SW 1271 (cell line): ENCODE measurements at places on chromosomes 16 and 17.

DNA sequence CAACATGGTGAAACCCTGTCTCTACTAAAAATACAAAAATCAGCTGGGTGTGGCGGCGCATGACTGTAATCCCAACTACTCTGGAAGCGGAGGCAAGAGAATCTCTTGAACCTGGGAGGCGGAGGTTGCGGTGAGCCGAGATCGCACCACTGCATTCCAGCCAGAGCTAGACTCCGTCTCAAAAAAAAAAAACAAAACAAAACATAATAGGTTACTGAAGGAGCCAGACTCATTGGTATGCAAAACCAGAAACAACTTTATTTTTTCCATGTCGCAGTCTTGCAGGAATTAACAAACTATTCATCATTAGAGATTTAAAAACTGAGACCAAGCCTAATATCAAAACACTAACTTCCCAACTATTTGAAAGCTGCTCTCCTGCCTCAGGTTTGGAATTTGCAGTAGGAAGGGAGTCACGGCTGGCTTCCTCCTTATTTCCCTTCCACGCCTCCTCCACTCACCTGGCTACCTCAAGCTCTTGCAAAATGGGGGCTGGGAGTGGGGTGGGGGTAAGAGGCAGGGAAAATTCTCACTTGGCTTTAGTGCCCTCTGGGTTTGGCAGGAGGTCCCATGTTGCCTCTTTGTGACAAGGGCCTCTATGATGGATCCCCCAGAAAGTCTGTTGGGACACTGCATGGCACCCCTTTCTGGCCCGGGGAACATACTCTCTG lies 34.1 kb upstream of the MYH10 start:
- no peak for DNase-seq

- DNase-seq = no peak
These were observed 16.5 kb downstream of the ZP2 start for GRCh38 chr16:21194771-21195301.

DNA sequence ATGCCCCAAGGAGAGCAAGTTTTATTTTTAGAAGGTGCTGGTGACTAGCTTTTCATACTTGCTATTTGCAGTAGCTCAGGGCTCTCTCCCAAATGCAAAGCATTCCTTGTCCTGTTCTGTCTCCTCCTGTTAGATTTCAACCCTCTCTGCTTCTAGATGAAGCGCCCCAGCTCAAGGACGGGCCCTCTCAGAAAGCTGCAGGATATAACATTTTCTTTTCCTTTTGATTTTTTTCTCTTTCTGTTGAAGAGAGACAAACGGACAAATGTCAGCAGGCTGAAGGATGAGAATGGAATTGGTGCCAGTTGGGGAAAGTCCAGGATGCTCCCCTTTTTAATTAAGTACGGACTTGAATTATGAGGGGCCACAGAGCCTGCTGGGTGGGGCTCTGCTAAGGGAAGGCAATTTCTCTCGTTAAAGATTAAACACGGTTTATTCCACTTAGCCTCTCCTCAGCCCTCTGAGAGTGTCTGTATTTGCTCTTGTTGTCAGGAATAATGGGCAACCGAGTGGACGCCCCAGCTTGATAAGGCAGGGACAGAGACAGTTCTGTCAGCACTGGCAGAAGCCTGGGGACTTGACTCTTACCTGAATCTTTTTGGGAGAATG lies 6.2 kb upstream of the ETV4 start:
- no peak for DNase-seq

- DNase-seq = no peak
These were observed 22.3 kb downstream of the NPTX1 start for GRCh38 chr17:80453998-80454556.

DNA sequence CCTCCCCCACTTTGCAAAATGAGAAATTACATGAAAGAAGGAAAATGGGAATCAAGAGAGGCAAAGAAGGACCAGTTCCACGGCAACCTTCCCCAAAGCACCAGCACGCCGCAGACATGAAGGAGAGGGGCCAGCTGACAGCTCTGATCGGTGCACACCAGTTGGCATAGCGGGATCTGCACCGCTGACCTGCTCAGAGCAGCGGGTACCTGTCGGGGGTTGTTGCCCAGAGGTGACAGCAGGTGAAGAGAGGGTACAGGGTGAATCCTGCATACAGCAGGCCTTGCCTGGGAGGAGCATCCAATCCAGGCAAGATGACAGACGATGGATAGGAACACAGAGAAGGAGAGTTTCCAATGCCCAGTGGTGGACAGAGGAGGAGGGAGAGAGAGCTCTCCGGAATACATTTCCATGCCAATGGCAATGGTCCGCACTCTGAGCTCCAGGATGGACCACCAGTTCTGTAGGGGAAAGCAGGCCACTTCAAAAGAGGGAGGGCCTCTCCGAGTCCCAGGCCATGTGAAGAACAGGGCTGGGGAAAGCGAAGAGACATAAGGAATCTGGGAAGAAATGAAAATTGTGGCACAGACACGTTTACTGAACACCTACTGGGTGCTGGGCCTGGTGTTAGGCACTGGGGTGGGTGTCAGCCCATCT lies 24.0 kb downstream of the CEP295NL start:
- no peak for DNase-seq

- no peak for DNase-seq
These were observed 1.2 kb downstream of the MMP2 start for GRCh38 chr16:55480228-55480655.

GRCh38 chr17:80030730-80031410 lies 4.8 kb downstream of the TBC1D16 start:
- DNase-seq = no peak

DNA sequence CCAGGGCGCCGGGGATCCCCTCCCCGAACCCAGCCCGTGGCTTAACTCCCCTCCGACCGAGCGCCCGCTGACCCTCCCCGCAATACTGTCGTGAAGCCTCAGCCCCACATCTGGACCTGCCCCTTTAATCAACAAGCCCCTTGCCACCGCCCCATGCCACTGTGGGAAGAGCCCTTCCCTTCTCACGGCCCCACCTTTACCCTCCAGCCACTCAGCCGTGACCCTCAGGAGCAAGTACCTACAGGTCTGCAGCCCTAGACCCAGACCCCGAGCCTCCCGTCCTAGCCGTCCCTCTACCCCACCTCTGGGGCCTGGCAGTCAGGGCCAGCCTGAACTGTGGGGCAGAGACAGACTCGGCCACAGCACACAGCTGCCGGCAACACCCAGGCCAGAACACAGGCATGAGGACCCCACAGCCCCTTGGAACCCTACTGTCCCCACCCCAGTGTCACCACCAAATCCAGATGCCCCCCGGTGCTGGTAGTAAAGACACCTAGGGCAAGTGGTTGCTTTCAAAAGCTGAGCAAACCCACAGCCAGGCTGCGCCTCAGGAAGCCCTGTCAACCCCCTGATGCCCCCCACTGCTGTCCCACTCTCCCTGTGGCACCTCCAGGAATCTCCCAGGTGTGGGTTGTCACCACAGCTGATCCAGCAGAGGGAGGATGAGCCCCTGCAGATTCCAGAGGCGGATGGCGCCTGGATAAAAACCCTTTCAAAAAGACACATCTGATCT lies 1.4 kb downstream of the NXPH3 start:
- no peak for DNase-seq

DNA sequence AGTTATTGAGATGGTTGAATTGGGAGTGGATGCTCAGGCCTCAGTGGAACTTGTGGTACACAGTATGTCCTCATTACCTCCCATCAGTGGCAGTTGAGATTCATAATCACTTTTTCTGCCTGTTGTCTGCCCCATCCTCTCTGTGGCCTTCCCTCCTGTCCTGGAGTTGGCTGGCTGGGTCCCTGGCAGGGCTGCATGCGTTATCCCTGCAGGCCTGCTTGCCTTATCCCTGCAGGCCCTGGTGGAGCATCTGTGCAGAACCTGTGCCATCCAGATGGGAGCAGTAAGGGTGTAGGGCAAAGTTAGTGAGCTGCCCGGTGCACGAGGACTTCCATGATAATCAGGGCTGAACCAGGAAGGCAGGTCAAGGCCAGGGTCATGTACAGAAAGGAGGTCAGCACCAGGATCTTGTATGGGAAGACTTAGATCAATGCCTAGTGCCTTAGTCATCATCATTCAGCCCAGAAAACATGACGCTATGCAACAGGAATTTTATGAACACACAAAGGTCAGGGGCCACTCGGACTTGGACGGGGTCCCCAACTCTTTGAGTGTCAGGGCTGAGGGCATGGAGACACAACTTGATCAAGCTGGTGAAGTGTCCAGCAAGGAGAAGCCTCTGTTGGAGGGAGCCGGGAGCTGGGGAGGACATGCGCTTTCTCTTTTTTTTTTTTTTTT lies 47.2 kb downstream of the ABCC1 start:
- DNase-seq = peak; percentile 75

GRCh38 chr16:7257016-7257415 lies 75.6 kb upstream of the RBFOX1 start:
- no peak for DNase-seq

GRCh38 chr17:66330646-66331037 lies 28.2 kb downstream of the PRKCA start:
- no peak for DNase-seq

DNA sequence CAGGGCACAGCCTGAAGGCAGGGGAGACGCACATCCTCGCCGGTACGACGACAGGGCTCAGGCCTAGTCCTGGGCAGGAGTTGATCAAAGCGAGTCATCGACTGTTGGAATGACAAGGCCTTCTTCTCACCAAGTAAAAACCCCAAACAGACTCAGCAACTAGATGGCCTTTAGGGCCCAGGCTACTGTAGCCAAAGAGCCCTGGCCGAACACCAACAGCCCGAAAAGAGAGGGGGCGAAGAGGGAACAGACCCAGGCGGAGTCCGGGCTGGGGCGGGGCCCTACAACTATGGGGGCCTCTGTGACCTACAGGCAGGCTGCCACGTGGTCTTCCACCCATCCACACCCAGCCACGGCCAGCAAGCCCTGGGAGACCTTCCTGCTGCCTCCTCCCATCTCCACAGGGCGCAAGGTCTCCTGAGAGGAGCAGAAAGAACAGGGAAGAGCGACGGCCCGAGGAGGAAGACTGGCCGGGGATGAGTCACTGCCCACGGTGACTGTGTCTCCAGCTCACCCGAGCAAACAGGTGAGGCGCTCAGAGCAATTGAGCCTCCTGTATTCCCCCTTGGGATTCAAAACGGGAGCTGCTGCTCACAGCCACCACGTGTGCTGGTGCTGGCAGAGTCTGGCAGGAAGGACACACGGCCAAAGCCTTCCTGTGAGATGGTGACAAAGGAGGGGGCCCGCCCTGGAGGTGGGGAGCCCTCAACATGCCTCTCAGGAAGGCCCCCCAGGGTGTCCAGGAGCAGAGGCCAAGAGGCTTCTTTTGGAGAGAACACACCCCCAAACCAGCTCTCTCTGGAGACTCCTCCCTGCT lies 17.7 kb downstream of the SLC16A3 start:
- DNase-seq = no peak

- DNase-seq = peak; percentile 42
These were observed at the start of gene NDE1 for GRCh38 chr16:15650019-15650697. TSS of gene NDE1 (plus strand) at chr16:15650245. CDS start at chr16:15664779, 14,534 bp downstream.

- no peak for DNase-seq
These were observed 3.7 kb upstream of the DNAI2 start for GRCh38 chr17:74270333-74270732.

- no peak for DNase-seq
These were observed 6.2 kb downstream of the TAF1C start for GRCh38 chr16:84180519-84181140.

GRCh38 chr17:27776882-27777624 lies 23.3 kb downstream of the NOS2 start:
- no peak for DNase-seq

GRCh38 chr16:86076606-86077005 lies 177.6 kb downstream of the IRF8 start:
- DNase-seq = no peak

GRCh38 chr16:57529391-57530103 lies 6.8 kb downstream of the CCDC102A start:
- no peak for DNase-seq

- no peak for DNase-seq
These were observed 32.4 kb downstream of the LCMT1 start for GRCh38 chr16:25143928-25144327.

DNA sequence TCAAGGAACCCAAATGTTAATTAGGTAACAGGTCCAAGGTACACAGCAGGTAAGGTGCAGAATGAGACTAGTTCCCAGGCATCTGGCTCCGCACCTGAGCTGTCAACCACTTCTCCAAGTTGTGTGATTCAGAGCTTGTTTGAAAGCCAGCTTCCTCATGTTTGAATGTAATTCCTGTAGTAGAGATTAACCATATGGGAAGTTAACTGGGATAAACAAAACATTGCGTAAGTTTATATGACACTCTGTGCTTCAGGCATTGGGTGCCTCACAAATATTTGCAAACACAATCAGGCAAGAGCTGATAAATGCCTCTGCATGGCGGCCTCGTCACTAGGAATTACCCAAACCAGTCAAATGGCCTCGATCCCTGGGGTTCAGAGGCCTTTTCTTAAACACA lies 27.9 kb upstream of the CPHXL start:
- DNase-seq = no peak

DNA sequence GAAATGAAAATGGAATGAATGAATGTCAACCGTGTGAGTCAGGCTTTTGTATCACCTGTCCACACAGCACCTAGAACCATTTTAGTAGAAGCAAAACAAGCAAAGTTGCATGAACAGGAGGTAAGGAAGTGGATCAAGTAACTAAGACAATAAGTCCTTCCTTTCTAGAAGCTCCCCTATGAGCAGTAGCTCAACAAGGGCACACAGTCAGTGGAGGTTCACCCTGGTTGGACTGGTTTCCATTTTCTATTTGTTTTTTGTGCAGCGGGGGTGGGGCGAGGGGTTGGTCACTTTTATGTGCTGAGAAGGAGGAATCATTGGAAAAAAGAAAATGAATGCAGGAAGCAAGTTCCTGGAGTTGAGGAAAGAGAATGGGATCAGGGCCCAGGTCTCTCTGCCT lies 4.0 kb upstream of the HSBP1 start:
- no peak for DNase-seq

DNA sequence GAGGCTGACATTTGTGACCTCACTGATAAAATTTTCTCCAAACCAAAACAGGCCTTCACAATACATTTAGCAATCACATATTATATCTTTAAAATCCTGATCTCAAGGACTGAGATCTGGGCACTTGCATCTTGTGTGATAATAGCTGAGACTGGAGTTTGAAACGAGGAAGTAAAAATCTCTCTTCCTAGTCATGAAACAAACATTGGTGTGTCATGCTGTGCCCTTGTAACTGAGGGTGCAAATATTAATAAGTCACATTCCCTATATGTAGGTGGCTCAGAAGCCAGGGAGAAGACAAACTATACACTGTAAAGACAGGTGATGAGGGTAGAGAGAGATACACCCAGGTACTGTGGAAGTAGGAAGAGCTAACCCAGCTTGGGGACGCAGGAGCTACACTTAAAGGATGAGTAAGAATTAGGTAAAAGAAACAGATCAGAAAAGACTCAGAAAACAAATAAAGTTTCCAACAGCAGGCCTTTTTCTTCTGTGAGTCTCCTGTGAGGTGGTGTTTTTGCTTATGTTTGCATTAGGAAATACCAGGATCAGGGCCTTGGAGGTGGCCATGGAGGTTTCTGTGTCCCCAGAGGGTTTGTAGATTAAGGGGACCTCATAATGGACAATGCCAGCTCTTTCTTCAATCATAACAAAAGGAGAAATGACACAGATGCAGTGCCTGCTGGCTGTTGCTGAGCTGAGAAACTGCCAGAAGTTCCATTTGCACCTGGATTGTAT lies 335.7 kb downstream of the GRIN2A start:
- DNase-seq = no peak

GRCh38 chr17:29138184-29138955 lies 41.8 kb downstream of the MYO18A start:
- no peak for DNase-seq

GRCh38 chr16:71645450-71645849 lies 19.5 kb downstream of the MARVELD3 start:
- no peak for DNase-seq

- DNase-seq = no peak
These were observed 1.3 kb downstream of the DHX58 start for GRCh38 chr17:42111265-42111636.

- DNase-seq = no peak
These were observed 214.5 kb downstream of the HS3ST3A1 start for GRCh38 chr17:13387236-13387635.
